ENCODE measurements at places on chromosomes 5 and 9.

GRCh38 chr5:12003680-12004079 is 99.4 kb upstream of the CTNND2 start:
- DNase-seq, result no peak

DNA sequence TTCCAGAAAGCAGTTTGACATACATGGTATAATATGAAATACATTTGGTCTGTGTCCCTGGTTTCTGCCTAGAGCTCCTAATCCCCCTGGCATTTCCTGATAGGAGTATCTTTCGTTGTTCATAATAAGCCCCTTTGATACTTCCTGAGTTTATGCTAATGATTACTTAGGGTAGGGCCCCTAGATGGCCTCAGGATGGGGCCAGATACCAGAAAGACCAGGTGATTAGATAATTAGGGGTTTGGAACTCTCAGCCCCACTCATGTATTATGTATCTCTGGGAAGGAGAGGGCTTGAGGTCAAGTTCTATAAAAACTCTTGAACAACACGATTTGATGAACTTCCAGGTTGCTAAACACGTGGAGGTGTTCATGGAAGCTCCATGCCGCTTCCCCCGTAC is 163.3 kb upstream of the ZNF608 start:
- DNase-seq, result no peak

DNA sequence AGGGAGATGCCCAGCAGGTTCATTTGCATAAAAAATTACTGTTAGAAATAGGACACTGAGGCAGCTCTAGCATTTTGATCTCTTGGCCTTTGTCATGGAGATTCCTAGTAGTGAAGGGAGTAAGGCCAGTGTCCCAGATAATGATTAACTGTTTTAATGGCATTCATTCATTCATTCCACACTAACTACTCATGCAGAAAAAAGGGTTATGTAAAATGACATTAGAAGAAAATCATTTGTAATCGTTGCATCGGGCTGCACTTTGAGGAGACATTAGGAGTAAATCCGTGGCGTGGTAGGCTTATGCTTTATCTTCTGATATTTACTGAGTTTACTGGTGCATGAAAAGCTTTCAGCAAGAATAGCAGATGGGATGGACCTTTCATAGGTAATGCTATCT is 82.6 kb upstream of the GRHPR start:
- no peak for DNase-seq

DNA sequence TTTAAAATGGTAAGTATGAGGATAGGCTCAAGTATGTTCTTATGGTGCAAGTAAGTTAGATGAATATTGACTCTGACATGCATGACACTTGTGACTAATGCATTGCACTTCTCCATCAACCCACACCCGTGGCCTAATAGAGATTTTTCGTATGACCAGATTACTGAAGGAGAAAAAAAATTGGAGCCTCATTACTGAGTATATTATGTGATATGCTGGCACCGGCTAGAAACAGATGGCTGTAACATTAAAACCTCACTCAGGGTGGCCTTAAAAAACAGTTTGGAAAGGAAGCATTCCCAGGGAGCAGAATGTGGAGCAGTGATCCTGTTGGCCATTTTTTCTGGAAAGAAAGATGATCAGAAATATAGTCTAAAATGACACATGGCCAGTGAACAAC is 766.4 kb downstream of the PRELID2 start:
- no peak for DNase-seq

GRCh38 chr9:134293611-134294152 is 32.6 kb upstream of the RXRA start:
- DNase-seq, result no peak

GRCh38 chr9:32742296-32742695 is 41.0 kb upstream of the TMEM215 start:
- DNase-seq, result no peak

DNA sequence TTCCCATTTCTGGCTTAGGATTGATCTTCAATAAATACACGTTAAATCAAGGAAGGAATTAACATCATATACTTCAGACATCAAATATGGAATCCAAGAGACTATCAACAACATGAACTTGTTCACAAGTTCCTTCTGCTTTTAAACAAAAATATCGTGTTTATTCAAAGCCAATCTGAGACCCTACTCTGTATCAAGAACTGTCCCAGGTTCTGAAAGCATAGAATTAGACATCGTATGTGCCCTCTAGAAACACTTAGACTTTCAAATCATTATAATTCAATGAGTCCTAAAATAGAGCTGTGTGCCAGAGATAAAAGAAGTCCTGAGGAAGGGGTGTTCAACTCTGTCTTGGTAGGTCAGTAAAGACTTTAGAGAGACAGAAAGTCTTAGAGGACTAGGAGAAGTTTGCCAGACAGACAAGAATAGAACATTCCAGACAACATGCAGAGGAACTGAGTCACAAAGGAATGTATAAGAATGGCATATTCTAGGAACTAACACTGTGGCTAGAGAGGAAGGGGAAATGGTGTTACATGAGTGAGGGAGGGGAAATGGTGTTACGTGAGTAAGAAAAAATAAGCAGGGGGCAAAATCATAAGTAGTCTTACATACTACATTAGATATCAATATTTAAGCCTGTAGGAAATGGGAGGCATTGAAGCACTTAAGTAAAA is 2.9 kb downstream of the TPD52L3 start:
- no peak for DNase-seq

GRCh38 chr9:113317777-113318176 is 14.6 kb upstream of the RNF183 start:
- no peak for DNase-seq

DNA sequence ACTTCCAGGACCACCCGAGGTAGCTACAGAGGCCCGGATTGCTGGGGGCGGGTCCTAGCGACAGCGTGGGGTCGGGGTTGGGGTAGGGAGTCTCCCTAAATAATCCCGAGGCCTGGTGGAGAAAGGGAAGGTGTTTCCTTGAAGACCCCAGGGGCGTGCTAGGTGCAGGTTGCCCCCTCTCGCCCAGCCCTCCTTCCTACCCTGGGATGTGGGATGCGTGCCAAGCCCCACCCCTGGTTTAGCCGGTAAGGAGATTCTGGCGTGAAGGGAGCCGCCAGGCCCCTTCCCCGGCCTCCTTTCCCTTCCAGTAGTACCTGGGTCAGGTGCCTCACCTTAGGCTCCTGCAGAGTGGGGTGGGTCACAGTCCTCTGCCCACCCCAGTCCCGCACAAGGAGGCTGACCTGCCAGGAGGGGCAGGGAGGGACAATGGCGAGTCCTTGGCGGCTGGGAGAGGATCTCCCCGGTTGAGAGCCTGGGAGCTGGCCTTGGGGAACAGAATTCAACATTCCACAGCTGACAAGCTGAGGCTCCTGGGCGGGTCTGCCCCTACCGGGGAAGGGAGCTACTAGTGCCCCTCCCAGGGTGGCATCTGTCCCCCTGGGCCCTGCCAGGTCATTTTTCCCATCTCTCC is 674 bp downstream of the TSPAN17 start:
- DNase-seq, result no peak

DNA sequence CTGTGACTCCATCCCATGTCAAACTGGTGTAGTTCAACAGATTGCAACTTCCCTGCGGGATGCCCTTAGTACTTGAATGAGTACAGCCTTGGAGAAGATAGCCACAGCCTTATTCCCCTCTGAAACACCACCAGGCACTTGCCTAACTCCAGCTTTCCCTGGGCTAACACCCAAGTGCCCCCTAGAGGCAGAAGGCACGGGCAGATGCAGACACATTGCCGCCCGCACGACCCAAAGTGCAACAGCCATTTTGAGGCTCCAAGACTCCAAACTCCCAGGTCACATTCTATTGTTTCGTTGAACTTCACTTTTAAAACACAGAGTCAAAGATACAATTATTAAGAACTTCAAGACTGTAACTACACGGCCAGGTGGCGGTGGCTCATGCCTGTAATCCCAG is 163.6 kb upstream of the CDH6 start:
- no peak for DNase-seq

DNA sequence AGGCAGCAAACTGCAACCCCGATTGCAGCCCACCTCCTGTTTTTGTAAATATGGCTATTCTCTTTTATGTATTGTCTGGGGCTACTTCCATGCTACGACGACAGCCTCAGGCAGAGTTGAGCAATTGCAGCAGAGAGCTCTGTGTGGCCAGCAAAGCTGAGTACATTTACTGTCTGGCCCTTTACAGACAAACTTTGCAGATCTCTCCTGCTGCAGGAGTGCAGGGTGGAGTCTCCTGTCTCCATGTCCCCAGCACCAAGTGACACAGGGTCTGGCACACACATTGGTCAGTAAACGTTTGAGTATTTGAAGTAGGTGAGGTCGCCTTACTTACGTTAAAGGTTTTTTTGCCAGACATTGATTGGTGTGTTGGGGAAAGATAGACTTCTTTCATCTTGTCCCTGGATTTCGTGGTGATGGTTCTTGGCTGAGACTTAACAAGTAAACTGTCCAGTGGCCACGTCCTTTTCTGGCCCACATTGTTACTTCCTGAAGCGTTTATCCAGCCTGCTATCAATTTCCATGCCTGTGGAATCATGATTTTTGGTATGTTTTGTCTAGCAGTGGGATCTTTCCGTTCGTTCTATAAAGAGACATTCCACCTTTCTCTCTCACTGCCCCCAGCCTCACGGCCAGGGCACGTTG is 27.2 kb downstream of the PRRC2B start:
- no peak for DNase-seq

GRCh38 chr9:132415181-132415580 is 5.2 kb downstream of the CFAP77 start:
- no peak for DNase-seq

DNA sequence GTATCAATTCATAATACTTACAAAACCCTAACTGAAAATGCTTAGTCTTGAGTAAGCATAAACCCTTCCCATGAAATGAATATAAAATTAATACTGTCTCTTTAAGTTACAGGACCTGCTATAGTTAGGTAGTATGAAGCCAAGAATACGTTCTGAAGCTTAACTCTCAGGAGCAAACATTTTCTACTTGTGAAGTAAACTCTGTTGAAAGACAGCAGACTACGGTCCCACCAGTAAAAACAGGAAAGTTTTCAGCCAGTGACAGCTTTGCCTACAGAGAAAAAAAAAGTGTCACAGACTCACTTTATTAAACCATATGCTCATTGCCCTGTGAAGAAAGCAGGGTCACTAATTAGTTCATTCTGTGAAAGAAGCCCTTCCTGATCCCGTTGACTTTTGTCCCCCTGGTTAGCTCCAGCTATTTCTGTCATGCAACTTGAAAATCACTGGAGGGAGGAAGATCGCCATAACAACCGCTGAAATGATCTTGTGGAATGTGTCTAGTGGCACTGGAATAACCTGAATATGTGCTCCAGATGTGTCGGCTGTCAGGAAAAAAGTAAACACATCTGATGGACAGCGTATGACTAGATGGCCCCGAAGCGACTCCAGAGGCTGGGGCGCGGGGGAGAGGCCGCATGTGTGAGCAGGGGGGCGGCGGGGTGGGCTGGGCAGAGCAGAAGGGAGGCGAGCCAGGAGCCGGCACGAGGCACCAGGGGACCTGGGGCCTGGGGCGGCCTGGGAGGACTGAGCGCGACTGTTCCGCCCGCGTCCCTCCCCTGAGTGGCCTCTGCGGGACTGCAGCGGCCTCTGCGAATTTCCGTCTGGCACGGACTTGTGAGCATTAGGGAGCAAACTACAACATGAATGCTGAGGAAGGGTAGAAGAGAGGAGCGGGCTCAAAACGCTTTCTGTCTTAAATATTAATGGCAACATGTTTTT is 41.9 kb downstream of the BNC2 start:
- no peak for DNase-seq

GRCh38 chr5:163503106-163504078 is 2.0 kb upstream of the MAT2B start:
- no peak for DNase-seq

- no peak for DNase-seq
Observed at GRCh38 chr5:89535411-89535810, 652.4 kb upstream of the MEF2C start.

GRCh38 chr5:107466233-107466769 is 204.4 kb downstream of the EFNA5 start:
- DNase-seq, result no peak
